ENCODE measurements at places on chromosomes 1 and 21.
A peak's percentile ranks its signal among the peaks of the same experiment; 100 is the strongest.

DNA sequence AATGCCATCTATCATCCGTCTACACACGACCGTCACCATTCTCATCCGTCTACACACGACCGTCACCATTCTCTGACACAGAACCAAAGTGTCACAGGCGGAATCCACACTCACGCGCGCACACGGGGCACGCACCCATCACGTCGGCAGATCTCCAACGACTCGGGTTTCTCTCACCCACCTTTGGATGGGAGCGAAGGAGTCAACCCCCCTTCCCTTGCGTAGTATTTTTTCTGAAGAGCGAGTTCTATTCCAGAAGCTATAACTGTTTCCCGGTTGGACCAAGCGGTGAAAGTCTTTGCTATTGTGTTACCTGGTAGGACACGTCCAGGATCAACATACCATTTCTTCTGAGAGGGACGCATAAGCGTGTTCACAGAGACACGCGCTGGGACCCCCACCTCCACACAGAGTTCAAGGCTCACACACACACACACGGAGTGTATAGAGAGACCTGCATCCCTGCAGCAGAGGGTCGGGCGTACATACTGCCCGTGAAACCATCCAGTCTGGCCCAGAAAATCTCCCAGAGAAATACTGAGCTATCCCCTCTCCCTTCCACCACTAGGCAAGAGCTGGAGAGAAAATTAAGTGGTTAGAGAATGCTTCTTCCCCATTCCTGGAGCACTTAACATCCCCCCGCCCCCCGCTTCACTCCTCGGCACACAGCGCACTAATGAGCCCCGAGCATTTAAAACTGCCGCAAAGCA is 741 bp downstream of the DUSP10 start:
- DNase-seq, result peak; percentile 56

- no peak for DNase-seq
These were observed 57.1 kb downstream of the ZC3H11B start for GRCh38 chr1:219555806-219556205.

DNA sequence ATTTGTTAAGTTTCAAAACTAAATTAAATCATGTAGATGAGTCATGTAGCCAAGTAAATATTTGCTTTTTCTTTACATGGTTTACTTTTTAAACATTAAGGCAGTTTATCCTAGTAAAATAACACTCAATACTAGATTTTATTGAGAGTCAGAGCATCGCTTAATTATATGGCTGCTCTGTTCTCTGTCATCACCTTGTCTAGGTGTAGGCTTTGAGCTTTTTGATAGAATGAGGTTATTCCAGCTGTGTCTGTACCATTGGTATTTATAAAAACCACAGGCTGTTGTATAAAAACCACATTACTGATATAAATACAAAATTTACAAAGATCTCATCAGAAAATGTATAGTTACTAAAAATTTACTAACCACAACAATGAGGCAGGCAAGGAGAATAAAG is 42.5 kb upstream of the GPR52 start:
- no peak for DNase-seq

- DNase-seq, result no peak
These were observed 16.1 kb downstream of the TIE1 start for GRCh38 chr1:43316738-43317520.
